Naive thymus-derived CD8-positive, alpha-beta T cell (primary cell): ENCODE measurements at places on chromosomes 13 and 19.
A peak's percentile ranks its signal among the peaks of the same experiment; 100 is the strongest.

GRCh38 chr13:27293873-27294515, 23.4 kb downstream of the RASL11A start:
- DNase-seq = peak; percentile 61

DNA sequence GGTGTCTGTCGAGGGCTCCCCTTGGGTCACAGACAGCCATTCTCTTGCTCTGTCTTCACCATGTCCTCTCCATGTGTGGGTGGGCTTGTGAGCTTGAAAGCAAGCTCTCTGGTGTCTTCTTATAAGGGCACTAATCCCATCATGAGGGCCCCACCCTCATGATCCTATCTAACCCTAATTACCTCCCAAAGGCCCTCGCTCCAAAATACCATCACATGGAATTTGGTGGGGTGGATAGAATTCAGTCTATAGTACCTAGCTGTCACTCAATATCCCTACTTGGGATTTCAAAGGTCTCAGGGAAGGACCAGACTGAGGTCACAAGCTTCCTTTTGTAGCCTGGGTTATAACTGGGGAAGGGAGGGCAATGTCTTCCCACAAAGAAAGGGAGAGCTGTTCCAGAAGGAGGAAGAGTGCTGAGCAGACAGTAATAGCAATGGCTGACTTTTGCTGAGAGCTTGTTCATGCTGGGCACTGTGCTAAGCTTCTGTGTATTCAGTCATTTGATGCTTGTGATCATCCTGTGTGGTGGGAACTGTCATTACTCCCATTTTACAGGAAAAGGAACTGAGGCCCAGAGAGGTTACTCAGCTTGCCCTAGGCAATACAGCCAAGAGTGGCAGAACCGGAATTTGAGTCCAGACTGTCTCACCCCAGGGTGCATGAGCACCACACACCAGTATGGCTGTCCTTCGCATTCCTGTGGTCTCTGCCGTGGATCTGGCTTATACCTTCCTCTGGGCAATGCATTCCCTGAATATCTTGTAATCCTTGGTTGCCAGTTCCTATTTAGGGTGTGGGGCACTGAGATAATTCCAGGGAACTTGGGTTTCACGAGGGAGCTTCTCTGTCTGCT, 8.2 kb downstream of the FXYD5 start:
- no peak for DNase-seq

- DNase-seq = no peak
Measured at GRCh38 chr13:100491164-100491842, 97.3 kb downstream of the GGACT start.

GRCh38 chr13:97108530-97108900, 113.6 kb upstream of the MBNL2 start:
- no peak for DNase-seq

DNA sequence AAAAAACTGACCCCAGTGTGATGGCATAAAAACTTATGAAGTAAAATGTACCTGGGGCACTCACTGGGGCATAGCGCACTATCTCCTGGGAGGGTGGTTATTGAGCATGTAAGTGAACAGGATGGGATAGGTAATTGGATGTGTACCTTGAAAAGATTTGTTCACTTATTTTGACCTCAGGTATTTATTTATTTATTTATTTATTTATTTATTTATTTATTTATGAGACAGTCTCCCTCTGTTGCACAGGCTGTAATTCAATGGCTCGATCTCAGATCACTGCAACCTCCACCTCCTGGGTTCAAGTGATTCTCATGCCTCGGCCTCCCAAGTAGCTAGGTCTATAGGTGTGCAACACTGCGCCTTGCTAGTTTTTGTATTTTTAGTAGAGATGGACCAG, 5.9 kb upstream of the ZNF626 start:
- DNase-seq = no peak

DNA sequence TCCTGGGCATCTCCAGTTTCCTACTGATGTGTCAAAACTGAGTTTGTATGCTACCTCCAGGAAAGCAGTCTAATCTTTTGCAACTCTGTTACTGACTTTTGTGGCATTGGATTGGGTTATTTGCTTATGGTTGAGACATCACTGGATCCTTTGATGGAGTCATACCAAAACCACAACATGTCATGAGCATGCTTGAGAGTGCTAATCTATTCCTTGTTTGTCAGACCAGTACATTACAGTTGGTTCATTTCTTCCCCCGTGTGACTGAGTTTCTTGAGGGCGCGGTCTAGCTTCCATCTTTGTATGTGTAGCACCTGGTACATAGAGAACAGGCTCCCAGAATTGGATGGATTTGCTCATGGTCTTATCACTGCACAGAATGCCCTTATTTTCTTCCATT, 43.2 kb downstream of the SUGT1 start:
- DNase-seq = no peak

GRCh38 chr19:408441-408901, 476 bp downstream of the C2CD4C start:
- no peak for DNase-seq

DNA sequence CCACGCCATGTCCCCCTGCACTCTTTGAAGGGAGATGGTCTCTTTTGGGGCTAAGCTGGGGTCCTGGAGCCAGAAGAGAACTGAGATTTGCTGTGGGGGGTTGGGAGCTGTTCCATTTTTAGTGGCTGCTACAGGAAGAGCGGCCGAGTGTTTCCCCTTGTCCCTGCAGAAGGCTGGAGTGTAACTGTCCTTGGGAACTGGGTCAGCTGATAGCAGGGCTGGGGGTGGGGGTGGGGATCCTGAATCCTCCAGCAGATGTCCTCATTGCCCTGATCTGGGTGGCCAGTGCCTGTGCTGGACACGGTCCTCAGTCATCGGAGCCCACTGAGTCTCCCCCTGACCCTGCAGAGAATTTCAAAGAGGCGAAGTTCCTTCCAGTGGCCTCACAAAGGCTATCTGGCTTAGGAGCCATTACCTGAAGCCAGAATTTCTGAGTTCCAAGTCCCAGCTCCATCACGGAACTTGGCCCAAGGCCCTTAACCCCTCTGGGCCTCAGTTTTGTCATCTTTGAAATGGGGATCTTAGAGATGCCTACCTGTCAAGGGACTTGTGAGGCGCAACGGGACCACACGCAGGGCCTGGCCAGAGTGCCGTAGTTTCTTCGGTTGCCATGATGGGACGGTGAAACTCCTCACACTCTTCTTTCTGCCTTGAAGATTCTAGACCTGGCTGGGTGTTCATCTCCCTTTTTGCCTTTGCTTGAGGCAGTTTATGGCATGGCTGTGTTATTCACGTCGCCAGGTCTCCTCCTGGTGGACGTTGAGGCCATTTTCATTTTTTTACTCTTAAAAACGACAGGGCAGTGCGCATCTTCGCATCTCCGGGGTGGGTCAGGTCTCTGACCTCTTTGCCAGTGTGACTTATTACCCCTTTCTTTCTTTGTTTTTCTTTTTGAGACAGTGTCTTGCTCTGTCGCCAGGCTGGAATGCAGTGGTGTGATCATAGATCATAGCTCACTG, 51.9 kb downstream of the DNM2 start:
- DNase-seq = peak; percentile 26

DNA sequence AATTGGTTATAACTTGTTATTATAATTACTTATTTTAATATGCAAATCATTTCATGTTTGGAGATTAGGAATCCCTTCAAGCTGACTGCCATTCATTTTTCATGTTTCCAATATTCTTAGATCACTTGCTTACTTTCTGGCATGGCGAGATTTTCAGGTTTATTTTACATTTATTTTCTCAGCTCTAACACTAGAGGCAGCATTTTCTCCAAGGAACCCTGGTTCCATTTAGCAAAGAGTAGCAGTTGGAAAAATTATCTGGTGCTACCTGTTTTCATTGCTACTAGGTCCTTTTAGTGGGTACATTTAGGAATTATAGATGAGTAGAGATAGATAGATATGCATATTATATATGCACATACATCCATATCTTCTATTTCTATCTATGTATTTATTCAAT, 90.9 kb upstream of the TRPC4 start:
- no peak for DNase-seq

DNA sequence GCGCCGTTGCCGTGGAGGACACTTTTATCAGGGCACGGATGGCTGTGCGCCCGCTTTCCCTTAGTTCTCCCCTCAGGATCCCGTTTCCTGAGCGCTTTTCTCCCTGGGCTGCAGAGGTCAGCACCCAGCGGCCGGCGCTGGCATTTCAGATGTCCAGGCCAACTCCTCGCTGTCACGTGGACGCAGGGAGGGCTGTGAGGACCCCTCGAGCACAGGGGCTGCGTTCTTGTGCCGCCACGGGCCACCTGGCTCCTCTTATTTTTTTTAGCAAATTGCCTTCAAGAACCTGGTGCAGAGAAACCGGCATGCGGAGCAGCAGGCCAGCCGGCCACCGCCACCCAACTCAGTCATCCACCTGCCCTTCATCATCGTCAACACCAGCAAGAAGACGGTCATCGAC, 22.3 kb downstream of the ATP4B start:
- DNase-seq = no peak

DNA sequence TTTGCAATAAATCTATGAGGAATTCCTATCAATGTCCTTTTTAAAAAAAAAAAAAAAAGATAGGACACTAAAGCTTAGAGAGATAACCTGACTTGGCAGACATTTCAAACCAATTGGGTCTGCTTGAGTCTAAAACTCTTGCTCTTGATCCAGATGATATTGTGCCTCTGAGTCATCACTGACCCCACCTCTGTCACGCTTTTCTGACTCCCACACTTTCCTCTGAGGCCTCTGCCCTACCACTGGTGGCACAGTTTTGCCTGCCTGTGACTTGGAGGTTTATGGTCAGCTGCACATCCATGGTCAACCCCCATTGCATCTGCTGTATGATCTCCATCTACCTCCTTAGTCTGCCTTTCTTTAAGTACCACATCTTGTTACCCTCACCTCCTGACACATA, 328.7 kb downstream of the SPRY2 start:
- no peak for DNase-seq

- no peak for DNase-seq
Measured at GRCh38 chr13:58579468-58579867, 947.9 kb downstream of the PCDH17 start.

DNA sequence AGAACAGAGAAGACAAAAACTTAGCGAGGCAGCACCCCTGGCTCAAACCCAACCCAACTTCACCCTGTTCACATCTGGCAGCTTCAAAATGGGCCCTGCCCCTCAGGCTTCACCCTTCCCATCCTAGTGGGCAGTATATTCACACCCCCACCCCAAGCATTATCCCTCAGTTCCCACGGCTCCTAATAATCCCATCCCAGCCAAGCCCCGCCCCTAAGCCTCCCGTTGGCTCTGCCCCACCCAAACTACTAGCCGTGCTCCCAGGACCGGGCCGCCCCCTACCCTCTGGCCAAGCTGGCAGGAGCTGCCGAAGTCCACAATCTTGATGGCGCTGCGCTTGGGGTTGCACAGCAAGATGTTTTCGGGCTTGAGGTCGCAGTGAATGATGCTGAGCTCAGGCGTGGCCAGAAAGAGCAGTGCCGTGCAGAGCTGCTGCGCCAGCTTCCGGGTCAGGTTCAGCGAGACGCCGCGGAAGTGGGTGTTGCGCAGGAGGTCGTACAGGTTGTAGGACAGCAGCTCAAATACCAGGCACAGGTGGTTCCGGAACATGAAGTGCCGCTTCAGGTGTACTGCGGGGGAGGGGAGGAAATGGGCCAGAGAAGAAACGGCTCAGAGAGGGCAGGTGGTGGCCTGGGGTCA, 5.8 kb downstream of the DYRK1B start:
- no peak for DNase-seq

DNA sequence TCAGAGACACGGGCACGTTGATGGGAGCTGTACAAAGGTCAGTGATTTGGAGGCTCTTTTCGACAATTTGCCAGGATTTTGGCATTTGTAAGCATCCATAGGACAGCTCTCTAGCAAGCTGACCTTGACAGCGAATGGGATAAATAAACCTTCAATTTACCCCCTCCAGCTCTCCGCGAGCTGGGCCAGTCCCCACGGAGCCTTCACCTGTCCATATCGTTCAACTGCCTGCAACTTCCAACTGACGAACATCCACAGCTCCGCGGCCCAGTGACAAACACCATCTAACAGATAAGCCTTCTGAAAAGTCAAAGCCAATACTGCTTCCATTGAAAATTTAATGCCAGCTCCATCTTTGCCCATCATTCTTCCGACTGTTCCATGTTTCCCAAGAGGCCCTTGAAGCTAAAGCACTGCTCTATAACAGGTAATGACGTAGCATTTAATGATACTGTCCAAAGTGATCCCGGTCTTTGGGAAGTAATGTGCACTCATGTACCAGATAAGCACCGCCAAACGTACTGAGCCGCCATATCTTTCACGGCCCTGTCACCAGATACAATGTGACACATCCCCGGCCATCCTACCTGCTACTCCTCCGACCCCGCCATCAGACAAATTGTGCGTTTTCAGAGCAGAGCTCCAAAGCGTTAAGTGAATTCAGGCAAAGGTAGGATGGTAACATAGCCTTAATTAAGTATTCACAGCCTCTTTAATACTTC, 365.3 kb upstream of the ZNF507 start:
- no peak for DNase-seq

- no peak for DNase-seq
Measured at GRCh38 chr19:31037286-31037980, 311.8 kb downstream of the TSHZ3 start.

DNA sequence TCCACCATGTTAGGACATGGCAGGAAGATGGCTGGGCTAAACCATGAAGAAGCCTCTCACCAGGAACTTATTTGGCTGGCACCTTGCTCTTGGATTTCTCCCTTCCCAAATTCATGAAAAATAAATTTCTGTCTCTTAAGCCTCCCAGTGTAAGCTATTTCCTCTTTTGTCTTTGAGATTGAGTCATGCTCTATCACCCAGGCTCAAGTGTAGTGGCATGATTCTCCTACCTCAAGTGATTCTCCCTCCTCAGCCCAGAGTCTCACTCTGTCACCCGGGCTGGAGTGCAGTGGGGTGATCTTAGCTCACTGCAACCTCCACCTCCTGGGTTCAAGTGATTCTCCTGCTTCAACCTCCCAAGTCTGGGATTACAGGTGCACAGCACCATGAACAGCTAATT, 12.6 kb downstream of the ZNF888 start:
- DNase-seq = no peak

- no peak for DNase-seq
Measured at GRCh38 chr13:86909318-86909717, 761.9 kb upstream of the SLITRK5 start.

DNA sequence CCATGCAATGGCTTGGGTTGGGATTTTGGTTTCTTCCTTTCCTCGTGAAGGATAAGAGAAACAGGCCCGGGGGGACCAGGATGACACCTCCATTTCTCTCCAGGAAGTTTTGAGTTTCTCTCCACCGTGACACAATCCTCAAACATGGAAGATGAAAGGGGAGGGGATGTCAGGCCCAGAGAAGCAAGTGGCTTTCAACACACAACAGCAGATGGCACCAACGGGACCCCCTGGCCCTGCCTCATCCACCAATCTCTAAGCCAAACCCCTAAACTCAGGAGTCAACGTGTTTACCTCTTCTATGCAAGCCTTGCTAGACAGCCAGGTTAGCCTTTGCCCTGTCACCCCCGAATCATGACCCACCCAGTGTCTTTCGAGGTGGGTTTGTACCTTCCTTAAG, 24.1 kb downstream of the SPC24 start:
- no peak for DNase-seq

GRCh38 chr13:101415358-101416174, 742 bp downstream of the NALCN start:
- no peak for DNase-seq

GRCh38 chr19:2237051-2237868, 636 bp downstream of the SF3A2 start:
- no peak for DNase-seq

GRCh38 chr19:7642295-7643030, 5.6 kb downstream of the STXBP2 start:
- DNase-seq = no peak
